ENCODE measurements at places on chromosomes 1 and 21.

DNA sequence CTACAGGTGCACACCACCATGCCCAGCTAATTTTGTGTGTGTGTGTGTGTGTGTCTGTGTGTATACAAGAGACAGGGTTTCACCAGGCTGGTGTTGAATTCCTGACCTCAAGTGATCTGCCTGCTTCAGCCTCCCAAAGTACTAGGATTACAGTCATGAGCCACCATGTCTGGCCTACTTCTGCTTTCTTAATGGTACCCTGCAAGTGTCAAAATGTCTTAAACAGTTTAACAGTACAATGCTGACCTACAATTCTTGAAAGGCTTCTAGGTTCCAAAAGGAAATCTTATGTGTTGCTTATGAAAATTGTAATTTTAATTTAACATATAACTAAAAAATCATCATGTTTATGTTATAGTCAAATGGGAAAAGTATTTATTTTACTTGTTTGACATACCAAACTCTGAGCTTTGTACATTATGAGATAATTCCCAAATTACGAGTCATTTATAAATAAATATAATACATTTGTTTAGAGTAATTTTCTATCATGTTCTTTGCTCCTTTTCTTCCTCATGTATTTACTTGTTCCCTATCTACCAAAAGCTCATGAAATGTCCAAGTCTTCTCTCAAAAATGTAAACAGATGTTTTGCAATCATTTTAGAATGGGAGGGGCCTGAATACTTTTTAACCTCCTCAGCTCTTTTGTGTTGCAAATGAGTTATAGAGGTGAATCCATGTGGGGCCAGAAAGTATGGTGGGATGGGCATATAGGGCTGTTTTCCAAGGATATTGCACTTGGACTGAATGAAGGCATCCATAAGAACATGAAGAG lies 8.4 kb upstream of the VCAM1 start:
- DNase-seq = no peak

DNA sequence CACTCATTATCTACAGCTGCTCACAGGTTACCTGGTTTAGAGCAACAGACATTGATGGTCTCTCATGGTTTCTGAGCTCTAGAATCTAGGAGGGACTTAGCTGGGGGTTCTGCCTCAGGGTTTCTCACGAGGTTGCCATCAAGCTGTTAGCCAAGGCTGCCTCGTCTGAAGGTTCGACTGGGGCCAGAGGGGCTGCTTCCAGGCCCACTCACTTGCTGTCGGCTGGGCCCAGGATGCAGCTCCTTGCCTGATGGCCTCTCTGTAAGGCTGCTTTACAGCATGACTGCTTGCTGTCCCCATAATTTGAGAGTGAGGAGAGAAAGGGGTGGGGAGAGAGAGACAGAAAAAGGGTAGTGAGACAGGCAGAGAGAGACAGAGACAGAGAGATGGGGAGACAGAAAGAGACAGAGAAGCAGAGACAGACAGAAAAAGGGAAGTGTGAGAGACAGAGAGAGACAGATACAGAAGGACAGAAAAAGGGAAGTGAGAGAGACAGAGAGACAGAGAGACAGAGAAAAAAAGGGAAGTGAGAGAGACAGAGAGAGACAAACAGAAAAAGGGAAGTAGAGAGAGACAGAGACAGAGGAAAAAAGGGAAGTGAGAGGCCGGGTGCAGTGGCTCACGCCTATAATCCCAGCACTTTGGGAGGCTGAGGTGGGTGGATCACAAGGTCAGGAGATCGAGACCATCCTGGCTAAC lies 106.8 kb upstream of the C1orf174 start:
- DNase-seq = no peak

- DNase-seq = no peak
Observed at GRCh38 chr1:15220825-15221431, 26.1 kb upstream of the FHAD1 start.

GRCh38 chr21:39007532-39007931 lies 175.7 kb downstream of the PSMG1 start:
- DNase-seq = no peak

GRCh38 chr21:42855937-42856335 lies 23.4 kb downstream of the WDR4 start:
- no peak for DNase-seq

DNA sequence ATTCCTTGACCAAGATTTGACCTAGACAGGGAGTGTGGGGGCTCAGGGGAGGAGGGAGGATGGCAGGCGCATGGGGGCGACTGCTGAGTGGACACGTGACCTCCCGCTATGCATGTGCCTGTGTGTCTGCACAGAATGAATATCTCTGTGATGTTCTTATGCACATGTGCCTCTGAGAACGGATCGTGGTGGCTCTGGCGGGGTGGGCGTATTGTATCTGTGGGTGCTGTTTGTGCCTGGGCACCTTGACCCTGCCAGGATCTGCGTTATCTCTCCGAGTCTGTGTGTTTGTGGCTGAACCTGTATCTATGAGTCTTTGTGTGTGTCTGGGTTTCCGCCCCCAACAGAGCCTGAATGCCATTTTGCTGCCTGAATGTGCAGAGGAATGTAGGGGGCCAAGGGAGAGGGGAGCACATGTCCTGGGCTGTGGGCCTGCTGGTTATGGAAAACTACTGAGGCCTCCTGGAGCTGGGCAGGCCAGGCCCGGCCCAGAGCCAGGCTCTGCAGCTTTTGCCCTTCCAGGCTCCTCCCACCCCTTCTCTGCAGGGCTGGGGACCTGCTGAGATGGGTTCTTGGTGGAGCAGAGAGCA lies 102.5 kb downstream of the EBNA1BP2 start:
- DNase-seq = no peak

GRCh38 chr1:53551428-53551995 lies 92.3 kb downstream of the DMRTB1 start:
- no peak for DNase-seq

- DNase-seq = no peak
Observed at GRCh38 chr1:204278958-204279357, 65.2 kb upstream of the GOLT1A start.

DNA sequence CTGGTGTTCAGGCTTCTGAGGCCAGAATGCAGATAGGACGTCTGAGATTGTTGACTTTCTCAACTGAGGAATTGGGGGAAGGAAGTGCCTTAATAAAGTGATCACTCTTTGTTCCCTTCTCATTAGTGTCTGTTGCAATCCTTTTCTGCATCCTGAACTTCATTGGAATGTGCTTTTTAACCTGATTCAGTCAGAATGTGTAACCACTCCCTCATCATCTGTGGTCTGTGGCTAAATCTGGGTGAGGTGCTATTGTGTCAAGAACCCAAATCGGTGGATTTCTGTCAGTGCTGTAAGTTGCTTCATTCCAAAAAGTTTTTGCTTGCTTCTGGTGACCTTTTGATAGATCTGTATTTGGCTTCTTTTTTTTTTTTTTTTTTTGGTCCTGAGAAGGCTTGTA lies 38.2 kb downstream of the ARID1A start:
- no peak for DNase-seq
